ENCODE measurements at places on chromosomes 3 and 15.

DNA sequence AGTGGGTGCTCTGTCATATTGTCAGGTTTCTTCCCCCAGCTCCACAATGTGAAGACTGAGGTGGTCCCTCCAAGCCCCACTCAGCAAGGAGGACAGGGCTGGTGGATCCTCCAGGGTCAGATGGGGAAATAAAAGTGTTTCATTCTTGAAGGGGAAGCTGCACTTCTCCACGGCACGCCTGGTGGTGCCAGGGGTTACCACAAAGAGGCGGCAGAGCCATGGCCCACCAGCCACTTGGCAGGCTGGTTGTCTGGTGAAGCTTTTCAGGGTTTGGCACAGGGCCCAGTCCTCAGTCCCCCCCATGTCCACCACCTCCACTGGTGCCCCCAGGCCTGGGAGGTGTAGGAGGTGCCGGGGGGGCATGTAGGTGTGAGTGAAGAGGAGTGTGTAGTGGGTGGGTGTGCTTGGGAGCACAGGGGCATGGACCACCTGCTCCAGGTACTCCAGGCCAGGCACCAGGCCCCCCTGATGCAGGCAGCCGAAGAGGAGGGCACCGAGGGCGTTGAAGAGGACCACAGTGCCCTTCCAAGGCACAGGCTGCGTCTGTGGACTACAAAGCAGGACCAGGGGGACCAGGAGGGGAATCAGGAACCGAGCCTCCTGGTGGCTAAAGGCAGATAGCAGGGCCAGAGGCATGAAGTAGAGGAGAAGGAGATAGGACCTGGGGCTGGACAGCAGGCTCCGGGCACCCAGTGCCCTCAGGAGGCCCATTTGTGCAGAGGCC is 5.0 kb upstream of the NCBP2 start:
- DNase-seq: no peak

DNA sequence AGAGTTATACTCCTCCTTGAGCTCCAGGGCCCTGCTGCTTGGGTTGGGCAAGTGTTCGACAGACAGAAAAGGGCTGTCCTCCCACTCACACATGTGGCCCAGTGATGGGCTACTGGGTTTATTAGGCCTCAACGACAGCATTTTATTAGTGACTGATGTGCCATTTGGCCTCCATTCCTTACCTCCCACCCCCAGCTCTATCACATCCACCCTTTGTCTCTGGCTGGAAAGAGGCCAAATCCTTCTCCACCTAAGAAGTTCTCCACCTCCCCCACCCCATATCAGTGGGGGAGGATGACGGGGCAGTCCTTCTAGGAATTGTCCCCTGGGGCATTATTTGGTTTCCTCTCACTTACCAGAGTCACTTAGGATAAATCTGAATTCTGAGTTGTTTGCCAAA is 57.1 kb upstream of the WNT5A start:
- no peak for DNase-seq

- DNase-seq: no peak
These were observed 182.0 kb upstream of the RGMA start for GRCh38 chr15:93270937-93271467.

GRCh38 chr15:90890839-90891238 is 6.5 kb downstream of the FES start:
- DNase-seq: no peak

GRCh38 chr3:29565236-29565635 is 284.4 kb downstream of the RBMS3 start:
- DNase-seq: no peak

DNA sequence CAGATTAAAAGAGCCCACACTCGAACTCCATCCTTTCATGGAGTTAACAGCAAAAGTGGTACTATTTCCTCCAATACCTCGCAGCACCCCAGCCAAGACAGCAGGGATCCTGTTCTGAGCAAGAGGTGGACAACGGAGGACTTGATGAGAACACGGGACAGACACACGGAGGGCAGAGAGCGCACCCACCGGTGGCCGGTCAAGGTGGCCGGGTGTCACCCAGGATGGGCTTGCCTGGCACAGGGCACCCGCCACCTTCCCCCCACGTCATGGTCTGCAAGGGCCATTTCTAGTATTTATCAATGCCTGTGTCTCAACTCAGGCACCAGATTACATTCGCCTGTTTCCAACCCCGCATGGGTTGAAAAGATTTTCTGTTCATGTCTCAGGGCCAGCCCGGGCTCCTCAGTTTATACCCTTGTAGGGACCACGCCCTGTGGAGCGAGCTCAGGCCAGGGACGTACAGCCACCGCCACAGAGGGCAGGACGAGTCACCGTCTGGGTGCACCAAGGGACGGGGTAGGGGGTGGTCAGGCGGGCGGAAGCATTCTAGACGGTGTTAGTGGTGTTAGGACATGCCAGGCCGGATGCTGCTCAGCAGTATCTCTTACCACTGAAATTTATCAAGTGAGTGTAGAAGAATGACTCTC is 64.2 kb downstream of the CYFIP1 start:
- DNase-seq: no peak

- no peak for DNase-seq
These were observed 45.7 kb downstream of the EHHADH start for GRCh38 chr3:185207931-185208746.

DNA sequence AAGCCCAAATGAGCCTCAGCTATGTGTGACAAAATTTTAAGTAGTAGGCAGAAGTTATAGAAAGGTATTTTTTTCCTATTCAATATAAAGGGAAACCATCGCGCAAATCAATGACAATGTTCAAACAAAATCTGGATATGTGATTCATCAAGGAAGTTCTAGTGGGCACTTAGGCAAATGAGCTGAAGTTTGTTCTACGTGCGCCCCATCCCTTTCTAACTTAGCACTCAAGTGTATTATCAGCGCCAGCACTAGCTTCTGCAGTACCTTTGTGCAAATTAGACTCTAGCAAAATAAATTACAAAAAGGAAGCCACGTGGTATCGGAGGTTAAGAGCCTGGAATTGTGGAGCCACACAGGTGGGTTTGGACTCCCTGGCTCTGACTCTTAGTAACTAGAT is 91.1 kb downstream of the TBL1XR1 start:
- no peak for DNase-seq

GRCh38 chr15:40368719-40369473 is 10.9 kb downstream of the DISP2 start:
- no peak for DNase-seq

Measured in stimulated activated CD4-positive, alpha-beta T cell treated with anti-CD3 and anti-CD28 coated beads, Interleukin-2, amount 100 ng/mL, for 48 hours (primary cell).